Mammary epithelial cell (primary cell): ENCODE measurements at places on chromosomes 2 and 18.

- DNase-seq: no peak
Observed at GRCh38 chr2:60408207-60408606, 145.2 kb downstream of the BCL11A start.

DNA sequence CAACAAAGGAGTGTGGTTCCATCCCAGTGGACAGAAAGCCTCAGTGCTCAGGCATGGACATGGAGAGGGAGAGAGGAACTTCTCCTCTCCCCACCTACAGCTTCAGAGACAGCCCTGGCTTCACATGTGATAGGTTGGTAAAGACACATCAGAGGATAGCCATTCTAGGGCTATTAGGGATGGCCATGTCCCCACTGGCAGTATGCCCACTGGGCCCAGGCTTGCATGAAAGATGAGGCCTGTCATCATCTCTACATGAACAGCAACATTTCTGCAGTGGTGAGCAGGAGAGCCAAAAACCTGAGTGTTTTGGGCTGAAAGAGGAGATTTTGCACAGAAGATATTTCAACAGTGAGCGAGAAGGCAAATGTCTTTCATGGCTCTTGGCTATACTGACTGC is 517.2 kb downstream of the NR4A2 start:
- DNase-seq: no peak

- no peak for DNase-seq
Observed at GRCh38 chr2:235502336-235502735, 8.5 kb downstream of the AGAP1 start.

- no peak for DNase-seq
Observed at GRCh38 chr2:168632709-168633121, 169.7 kb upstream of the NOSTRIN start.

DNA sequence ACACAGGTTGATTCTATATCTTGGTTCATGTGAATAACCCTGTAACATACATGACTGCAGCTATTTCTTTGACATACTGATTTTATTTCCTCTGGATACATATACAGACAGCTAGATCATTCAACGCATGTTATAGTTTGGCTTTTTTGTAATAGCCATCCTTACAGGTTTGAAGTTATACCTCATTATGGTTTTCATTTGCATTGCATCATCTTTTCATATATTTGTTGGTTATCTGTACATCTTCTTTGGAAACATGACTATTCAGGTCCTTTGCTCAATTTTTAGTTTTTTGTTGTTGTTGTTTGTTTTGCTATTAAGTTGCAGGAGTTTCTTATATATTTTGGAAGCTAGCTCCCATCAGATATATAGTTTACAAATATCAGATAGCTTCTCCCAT is 276.2 kb upstream of the NETO1 start:
- DNase-seq: no peak

- no peak for DNase-seq
Observed at GRCh38 chr18:79380816-79381806, 14.6 kb upstream of the NFATC1 start.

DNA sequence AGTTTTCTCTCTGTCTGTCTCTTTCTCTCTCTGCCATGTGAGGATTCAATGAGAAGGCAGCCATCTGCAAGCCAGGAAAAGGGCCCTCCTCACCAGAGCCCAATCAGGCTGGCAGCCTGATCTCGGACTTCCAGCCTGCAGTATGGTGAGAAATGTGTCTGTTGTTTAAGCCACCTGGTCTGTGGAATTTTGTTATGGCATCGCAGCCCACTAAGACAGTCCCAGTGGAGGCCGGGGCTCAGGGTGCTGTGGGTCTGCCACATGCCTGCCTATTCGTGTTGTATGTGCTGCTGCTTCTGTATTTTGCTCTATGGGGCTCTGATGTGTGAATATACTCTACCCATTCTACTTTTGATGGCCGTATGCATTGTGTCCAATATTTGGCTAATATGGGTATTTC is 139.0 kb upstream of the HS6ST1 start:
- DNase-seq: no peak

GRCh38 chr2:20433946-20434553 is 12.8 kb upstream of the RHOB start:
- no peak for DNase-seq

- DNase-seq: no peak
Observed at GRCh38 chr2:104049438-104049837, 804.5 kb upstream of the POU3F3 start.

- DNase-seq: no peak
Observed at GRCh38 chr18:45324495-45325113, 290.7 kb upstream of the SLC14A2 start.
